Stimulated activated CD4-positive, alpha-beta T cell treated with anti-CD3 and anti-CD28 coated beads, Interleukin-1b, Interleukin-23, amount 100 ng/mL, for 1 hour (primary cell): ENCODE measurements at places on chromosomes 2 and 18.

DNA sequence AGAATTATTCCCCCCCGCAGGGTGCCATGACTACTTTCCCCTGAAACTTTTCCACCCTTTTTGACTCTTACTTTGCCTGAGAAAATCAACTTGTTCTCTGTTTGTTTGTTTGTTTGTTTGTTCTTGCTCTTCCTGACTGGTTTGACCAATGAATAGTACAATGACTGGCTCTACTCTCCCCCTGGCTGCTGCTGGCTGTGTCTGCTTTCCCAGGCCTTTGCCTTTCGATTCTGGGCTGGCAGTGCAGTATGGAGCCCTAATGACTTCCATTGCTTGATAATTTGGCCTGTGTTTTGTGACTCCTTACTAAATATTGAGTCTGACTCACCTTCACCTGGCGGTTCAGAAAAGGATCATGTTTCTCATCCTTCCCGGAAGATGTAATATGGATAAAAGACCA, 241.1 kb downstream of the TMEM182 start:
- no peak for DNase-seq

GRCh38 chr2:17538844-17539554, 1.5 kb upstream of the VSNL1 start:
- DNase-seq: no peak

- no peak for DNase-seq
These were observed 15.1 kb upstream of the DYNC2LI1 start for GRCh38 chr2:43758739-43759138.

- no peak for DNase-seq
These were observed 2108.8 kb upstream of the PIK3C3 start for GRCh38 chr18:39846265-39846664.

DNA sequence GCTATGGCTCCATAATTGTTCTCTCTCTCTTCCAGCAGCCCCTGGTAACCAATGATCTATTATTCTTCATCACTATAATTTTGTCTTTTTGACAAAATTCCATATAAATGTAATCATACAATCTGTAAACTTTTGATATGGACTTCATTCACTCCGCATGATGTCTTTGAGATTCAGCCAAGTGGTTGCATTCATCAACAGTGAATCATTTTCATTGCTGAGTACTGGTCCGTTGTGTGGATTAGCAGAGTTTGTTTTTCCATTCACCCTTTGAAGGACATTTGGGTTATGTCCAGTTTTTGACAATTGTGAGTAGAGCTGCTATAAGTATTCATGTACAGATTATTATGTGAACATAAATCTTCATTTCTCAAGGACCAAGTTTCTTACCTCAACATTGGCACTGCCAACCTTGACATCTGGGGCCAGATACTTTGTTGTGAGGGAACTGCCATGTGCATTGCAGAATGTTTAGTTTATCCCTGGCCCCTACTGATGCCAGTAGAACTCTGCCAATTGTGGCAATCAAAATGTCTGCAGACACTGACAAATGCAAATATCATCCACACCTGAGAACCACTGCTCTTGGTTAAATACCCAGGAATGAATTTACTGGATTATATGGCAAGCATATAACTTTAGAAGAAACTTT, 48.4 kb upstream of the BCL2L11 start:
- DNase-seq: no peak

DNA sequence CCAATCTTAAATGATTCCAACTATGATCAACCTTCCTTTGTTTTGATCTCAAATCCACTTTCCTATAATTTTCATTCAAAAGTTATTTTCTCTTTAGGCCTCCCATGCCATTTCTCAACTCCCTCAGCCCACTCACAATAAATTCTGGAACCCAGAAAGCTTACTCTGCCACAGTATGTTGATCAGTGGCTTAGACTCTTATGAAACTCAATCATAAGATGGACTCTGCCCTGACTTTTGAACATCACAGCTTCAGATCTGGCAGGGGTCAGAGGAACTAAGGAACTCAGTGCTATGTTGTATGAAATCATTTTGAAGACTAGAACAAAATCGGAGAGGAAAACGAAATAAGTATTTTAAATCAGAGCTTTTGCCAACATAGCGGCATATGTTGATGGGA, 59.8 kb upstream of the LGALSL start:
- no peak for DNase-seq

DNA sequence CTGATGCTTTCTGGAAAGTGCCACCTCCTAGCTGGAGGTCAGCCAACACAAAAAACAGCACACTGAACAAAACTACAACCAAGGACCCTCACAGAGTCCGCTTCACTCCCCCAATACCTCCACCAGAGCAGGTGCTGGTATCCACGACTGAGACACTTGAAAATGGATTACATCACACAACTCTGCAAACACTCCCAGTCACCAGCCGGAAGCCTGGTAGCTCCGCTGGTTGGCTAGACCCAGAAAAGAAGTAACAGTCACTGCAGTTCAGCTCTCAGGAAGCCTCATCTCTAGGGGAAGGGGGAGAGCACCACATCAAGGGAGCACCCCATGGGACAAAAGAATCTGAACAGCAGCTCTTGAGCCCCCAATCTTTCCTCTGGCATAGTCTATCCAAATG, 175.4 kb downstream of the LCLAT1 start:
- DNase-seq: no peak

DNA sequence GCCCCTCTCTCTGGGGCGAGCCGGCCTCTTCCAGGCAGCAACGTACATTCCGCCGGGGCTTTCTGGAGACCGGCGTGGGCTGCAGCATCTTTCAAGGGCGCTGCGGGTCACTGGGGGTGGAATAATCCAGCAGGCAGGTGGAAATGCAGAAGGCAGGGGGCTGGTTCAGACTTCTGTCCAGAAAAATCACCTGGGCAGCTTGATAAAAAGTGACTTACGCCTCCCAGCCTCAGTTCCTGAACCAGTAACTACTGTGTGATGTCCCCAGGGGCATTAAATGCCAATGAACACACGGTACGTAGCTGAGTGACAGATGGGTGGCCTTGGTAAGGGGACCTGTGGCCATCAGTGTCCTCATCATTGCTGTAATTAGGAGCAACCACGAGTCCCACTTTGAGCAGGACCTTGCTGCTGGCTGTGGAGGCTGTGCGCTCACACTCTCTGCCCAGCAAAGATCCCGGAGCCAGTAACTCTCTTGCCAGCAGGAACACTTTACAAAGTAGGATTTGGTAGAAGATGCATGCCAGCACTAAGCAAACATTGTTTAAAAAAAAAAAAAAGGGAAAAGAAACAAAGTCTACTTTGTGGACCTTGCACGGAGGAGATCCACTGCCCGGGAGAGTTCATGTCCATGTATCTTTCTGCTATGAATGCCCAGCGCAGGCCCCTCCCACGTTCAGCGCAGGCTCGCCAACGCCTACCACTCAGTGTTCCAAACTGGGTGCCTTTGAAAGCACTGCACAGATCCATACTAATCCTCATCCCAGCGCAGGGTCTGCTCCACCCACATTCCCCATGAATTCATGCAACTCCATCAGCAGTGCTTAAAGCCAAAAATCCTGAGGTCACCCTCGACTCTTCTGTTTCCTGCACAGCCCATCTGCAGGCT, 177.3 kb downstream of the HDAC4 start:
- no peak for DNase-seq

GRCh38 chr2:26130763-26131162, 42.1 kb upstream of the GAREM2 start:
- DNase-seq: no peak

GRCh38 chr2:235047171-235048160, 95.6 kb downstream of the SH3BP4 start:
- DNase-seq: no peak

GRCh38 chr2:78351208-78351607, 674.3 kb upstream of the REG3G start:
- no peak for DNase-seq

DNA sequence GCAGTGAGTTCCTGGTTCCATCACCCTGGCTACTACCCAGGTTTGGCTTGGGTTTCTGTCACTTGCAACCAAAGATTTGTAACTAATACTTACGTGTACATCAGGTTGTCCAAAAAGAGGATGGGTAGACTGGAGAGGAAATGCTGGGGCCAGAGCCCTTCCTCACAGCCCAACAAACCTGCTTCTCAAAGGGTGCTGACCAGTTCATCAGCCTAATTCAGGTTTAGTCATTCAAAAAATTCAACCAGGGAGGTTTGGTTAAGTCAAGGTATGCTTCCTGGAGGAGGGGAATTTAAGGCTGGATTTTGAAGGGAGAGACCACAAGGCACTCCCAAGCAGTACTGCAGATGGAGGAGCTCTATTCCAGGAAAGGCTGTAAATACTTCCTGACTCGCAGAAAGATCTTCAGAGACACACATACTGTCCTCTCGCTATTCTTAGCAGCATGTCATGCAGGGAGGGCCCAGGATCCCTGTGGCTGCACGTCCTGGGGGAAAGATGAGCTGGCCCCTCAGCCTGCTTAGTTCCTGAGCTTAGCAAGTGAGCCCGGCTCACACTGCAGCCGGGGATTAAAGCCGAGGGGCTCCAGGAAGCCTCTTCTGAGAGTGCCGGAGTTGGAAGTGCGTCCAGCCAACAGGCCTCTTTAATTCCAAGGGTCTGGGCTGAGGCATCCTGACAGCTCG, 40.0 kb upstream of the BIN1 start:
- DNase-seq: no peak

DNA sequence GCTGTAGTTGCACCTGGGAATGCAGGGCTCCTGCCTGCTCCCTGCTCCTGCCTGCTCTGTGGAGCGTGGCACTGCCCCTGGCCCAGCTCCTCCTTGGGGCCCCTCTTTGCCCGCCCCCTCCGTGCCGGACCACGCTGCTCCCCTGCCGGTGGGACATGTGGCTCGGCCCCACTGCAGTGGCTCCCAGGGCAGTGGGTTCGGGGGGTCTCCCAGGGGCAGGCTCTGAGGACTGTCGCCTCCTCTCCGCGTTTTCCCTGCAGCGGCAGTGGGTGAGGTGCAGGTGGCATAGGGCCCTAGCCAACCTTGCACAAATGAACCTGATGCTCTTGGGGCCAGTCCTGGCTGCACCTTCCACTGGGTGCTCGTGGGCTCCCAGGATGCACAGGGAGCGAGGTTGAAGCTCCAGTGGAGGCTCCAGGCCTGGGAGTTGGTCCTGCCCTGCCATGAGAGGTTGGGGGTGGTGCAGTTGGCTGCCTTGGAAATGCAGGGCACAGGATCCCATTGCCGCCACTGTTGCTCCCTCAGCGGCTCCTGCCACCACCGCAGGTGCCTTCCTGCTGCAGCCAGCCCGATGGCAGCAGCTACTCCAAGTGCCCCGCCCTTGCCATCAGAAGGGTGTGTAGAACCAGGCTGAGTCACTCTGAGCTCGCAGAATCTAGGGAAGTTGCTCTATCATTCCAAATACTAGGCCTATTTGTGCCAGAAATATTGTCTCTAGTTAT, 313.1 kb upstream of the SYT4 start:
- DNase-seq: no peak

GRCh38 chr18:70135604-70136003, 69.9 kb downstream of the RTTN start:
- no peak for DNase-seq

DNA sequence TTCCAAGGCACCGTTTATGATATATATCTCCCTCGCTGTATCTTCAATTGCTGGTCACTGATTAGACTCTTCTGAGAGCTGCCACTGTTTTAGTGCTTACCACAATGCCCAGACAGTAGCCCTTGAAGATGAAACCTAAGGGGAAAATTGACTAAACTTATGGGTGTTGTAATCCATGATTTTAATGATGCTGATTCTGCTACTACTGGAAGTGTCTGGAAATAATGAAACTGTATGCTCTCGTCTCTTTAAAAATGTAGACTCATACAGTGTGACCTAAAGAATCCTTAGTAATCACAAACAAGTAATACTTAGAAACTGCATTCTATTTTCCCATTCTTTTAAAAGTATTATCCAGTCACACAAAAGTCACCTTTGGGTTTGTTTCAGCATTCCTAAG, 5.5 kb upstream of the SLC8A1 start:
- no peak for DNase-seq

DNA sequence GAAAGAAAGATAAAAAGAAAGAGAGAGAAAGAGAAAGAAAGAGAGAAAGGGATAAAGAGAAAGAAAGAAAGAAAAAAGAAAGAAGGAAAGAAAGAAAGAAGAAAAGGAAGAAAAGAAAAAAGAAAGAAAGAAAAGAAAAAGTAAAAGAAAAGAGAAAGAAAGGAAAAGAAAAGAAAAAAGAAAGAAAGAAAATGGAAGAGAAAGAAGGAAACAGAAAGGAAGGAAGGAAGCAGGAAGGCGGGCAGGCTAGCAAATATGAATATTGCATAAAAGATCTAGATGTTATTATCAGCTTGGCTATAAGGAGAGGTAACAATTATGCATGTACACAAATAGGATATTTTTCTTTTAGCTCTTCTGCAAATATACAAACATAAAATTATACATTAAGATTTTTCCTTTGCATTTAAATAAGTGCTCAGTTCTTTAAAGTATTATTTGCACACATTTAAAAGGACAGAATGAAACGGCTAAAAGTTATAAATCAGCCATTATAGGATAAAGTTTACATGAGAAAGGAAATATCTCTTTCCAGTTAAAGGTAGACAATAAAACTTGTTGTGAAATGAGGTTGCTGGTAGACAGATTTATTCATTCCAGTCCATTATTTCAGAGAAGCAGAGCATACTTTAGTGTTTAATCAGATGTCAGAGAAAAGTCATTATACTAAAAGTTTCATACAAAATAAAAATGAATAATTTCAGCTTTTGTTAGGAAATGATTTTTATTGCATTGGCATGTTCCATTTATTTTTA, 511.4 kb downstream of the KCNJ3 start:
- DNase-seq: no peak

DNA sequence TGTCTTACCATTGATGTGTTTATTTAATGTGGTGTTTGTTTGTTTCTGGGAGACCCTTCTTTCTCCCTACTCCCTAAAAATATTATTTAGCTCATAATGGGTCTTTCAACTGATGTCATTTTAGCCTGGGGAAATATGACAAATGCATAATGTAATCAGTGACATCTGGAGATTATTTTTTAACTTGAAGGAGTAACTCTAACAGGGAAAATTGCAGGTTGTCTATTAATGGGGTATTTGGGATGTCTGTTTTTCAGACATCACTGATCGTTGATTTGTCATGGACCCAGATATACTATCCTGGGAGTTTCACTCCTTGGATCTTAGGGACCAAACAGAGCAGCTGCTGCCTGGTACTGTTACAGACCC, 230.4 kb downstream of the LOXHD1 start:
- no peak for DNase-seq

- no peak for DNase-seq
These were observed 166.2 kb downstream of the EIPR1 start for GRCh38 chr2:3211256-3212060.

GRCh38 chr2:236776695-236777251, 207.1 kb downstream of the ACKR3 start:
- no peak for DNase-seq

DNA sequence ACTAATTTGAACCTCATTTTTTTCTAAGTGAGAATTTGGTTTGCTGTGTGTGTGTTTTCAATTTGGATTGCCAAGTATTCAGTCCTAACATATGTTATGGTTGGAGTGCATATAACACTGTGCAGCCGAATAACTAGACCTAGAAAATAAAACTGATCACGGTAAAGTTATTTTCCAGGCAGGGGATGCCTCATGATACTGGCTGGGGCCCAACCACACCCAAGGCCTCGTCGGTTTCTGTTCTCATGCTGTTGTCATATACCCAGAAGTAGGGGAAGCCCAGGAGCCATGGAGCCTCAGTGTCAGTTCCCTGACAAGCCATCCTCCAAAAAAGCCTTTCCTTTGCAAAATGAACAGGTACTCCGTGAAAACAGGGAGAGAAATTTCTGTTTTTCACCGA, 160.2 kb downstream of the GBX2 start:
- DNase-seq: no peak

GRCh38 chr2:240387669-240388358, 47.6 kb upstream of the GPC1 start:
- DNase-seq: no peak
